ENCODE measurements at places on chromosomes 2 and 18.

GRCh38 chr2:22737144-22737543, 647.8 kb upstream of the KLHL29 start:
- no peak for DNase-seq

DNA sequence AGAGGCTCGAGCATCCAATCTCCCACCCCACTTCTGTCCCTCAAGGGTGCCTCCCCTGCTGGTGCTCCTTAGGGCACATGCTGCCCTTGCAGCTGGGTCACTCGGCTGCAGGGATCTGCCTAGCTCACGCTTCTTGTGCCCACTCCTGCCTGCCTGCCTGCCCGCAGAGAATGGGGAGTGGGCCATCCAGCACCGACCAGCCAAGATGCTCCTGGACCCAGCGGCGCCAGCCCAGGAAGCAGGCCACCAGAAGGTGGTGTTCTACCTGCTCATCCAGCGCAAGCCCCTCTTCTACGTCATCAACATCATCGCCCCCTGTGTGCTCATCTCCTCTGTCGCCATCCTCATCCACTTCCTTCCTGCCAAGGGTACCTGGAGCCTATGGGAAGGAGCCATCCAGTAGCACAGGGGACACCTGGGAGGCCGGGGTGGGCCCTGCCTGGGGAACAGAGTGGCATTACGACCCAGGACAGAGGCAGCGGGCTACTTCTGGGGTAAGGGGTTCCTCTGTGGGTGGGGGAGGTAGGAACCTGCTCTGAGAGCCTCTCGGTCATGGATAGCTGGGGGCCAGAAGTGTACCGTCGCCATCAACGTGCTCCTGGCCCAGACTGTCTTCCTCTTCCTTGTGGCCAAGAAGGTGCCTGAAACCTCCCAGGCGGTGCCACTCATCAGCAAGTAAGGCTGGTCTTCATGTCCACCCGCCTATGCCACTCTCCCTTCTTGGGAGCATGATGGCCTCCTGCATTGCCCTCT, 3.4 kb downstream of the CHRNG start:
- no peak for DNase-seq

- DNase-seq = no peak
These were observed 602.4 kb upstream of the ACVR2A start for GRCh38 chr2:147242445-147242844.

DNA sequence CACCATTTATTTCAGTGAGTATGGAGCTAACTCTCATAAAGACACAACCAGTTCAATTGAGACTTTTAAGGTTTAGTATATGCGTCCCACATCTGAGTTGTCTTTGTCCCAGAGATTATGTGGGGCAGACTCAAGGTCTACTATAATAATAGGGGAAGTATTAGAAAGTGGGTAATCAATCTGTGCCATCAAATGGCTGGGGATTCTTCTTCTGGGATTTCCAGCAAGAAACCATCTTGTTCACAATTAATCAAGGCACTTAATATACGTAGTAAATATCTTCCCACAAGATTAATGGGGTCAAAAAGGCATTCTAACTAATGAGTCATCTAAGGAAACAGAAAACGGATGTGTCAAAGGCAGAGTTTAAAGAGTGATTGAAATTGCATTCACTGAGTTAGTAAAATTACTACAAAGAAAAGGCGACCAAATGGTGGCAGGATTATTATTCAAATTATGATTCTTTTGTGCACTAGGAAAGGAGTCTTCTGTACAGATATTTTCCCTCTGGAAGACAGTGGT, 179.8 kb upstream of the REG3G start:
- no peak for DNase-seq

- no peak for DNase-seq
These were observed 31.7 kb downstream of the MBP start for GRCh38 chr18:77100751-77101355.

DNA sequence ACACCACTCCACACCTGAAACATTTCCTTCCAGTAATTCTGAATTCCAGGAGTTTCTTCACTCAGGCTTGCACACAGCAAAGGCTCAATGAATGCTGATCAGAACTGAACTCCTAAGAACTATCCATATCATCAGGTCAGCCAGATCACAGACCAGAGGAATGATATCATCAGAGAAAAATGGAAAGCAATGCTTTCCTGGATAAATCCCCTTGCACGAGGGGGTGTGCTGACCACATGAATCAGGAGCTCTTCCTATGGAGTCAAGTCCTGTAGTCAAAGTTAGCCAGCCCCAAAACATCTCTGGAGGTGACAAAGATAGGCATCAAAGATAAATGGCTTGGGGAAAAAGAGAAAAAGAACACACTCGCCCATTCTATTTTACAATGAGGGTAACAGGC, 83.8 kb upstream of the ACVR2A start:
- DNase-seq = no peak

DNA sequence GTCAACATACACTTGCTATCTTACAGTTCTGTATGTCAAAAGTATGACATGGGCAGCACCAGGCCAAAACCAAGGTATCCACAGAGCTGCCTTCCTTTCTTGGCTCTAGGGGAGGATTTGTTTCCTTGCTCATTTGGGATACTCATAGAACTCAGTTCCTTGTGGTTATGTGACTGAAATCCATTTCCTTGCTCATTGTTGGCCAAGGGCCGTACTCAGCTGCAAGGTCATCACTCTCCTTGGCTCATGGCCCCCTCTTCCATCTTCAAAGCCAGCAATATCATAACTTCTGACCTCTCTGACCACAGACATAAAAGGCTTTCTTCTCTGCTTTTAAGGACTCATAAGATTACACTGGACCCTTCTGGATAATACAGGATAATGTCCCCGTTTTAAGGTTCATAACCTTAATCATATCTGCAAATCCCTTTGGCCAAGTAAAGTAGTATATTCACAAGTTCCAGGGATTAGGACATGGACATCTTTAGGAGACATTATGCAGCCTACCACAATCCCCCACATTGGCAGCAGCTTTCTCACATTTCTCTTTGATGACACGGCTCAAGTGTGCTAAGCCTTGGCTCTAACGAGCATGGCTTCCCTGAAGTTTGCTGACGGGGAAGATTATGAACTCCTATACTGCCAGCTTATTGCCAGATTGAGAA, 20.9 kb downstream of the TMEM237 start:
- DNase-seq = no peak

DNA sequence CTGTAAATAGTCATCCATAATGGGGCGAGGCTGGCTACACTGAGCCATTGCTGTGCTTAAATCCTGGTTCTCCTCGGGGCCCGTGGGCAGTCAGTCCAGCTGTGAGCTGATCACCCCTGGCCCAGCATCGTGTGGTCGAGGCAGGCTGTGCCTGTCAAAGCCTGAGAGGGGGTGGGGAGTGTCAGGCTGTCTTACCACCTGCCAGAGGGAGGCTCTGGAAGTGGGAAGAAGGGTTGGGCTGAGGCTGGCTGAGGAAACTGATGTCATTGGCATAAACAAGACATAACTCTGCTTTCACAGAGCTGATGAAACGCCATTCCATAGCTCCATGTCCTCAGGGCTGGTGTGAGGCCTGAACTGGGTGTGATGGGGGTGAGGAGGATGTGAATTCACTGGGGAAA, 49.7 kb downstream of the KLHL29 start:
- no peak for DNase-seq

DNA sequence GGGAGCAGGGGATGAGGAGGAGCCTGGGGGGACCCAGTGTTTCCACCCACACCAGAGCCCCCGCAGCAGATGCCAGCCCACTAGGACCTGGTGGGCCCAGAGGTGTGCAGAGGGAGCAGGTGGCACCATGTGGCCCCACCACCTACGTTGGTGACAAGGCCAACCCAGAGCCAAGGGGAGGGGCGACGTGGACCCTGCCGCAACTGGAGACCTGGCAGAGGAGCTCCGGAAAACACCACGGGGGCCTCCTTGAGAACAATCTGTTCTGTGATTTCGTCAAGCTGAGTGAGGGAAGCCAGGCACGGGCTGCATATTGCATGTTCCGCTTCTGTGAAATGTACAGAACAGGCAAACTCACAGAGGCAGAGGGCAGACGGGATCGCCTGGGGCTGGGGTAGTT, 49.1 kb upstream of the GPC1 start:
- peak; percentile 5 for DNase-seq
